ENCODE measurements at places on chromosomes 1 and 21.

DNA sequence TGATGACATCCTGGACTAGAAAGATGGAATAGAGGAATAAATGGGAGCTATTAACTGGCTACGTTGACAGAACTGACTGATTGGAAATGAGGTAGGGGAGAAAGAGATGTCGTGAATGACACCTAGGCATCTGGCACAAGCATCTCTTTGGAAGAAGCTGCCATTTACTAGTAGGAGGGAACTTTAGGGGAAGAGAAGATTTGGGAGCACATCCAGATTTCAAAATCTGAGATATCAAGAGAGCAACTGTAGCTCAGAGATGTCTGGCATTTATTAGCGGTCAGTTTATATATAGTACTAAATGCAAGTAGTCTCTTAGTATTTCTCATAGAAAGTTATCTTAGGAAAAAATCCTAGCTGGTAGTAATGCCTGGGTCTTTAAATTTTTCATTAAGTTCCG, 131.9 kb upstream of the C1orf105 start:
- DNase-seq = no peak

DNA sequence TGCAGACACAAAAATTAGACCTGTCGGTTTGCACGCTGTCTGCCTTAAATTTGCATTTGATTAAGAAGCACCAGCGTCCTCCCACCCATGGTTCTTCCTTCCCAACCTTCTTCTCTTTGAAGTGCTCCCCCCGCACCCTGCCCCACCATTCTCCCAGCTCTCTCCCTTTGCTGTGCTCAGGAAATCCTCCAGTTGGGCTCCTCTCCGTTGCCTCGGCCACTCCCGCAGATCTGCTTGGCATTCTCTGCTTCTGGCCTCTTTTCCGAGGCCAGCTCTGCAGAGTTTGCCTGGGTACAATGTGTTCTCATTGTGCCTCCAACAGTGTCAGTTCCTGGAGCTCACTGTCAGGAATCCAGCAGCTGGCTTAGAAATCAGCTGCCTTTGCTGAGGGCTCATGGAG, 126.1 kb downstream of the NAV1 start:
- DNase-seq = no peak

- no peak for DNase-seq
Observed at GRCh38 chr21:17050646-17051045, 462.2 kb upstream of the CXADR start.

- DNase-seq = no peak
Observed at GRCh38 chr1:31562707-31563360, 13.5 kb upstream of the TINAGL1 start.

GRCh38 chr21:28633839-28634555, 358.7 kb downstream of the LTN1 start:
- DNase-seq = no peak

DNA sequence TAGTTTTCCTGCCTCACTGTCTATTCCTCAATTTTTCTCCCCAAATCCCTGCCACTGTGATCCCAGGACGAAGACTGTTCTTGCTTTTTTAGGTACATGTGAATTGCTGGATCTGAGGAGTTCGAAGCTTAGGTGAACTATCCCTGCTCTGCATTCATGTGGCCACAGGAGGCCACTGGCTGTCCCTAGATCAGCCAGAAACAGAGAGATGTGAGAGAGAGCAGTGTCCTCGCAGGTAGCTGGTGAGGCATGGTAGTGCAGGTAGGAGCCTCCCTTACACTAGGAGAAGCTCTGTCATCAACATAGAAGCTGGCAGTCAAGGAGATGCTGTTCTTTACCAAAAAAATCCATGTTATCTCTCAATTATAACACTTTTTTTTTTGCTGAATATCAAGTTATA, 71.5 kb downstream of the USP24 start:
- DNase-seq = no peak

DNA sequence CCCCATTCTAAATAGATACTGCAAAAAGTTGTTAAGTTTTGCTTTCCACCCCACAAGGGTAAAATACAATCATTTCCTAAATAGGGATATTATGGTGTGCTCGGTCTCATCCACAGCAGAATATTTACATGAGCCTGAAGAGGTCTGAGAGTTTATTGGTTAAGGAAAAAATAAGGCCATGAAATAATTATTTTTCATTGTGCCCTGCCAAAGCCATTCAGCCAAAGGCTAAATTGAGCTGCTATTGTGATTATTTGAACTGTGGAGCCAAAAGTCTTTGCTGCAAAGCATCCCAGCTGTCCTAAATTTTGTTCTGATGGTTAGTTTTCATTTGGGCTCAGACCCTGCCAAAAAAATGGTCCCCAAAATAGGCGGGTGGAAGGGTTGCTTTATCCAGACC, 298.7 kb upstream of the ESRRG start:
- DNase-seq = no peak

- DNase-seq = no peak
Observed at GRCh38 chr1:243799908-243800307, 50.1 kb downstream of the AKT3 start.
